ENCODE measurements at places on chromosomes 2 and 18.
A peak's percentile ranks its signal among the peaks of the same experiment; 100 is the strongest.

DNA sequence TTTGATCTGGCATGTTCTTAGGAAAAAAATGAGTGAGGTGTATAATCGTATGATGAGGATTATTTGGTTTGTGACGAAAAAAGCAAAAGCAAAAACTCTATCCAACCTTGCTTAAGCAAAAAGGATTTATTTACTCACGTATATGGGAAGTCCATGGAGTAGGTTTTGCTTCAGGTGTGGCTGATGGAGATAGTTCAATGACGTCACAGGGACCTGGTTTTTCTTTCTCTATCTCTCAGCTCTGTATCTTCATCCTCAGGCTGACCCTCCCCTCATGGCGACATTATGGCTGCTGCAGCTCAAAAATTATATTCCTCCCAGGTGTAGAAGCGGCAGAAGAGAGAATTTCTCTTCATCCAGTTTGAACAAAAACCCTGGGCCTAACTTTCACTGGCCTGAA lies 8.9 kb downstream of the TMSB10 start:
- DNase-seq: no peak

DNA sequence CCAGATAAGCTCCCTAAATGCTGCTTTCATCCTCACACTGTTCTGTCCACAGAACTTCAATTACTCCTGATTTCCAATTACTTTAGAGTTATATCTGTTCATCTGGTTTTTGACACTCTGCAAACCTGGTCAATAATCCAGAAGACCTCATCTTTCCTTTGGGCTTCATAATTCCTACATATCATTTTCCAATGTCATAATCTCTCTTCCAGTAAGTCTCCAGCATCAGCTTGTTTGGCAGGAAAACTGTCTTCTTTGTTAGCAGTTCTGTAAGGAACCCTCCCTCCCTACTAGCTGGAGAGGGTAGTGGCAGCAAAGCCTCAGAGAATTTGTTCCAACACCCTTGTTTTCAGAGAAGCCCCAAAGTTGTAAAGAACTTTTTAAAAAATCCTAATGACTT lies 11.9 kb upstream of the SLC14A1 start:
- DNase-seq: no peak

- DNase-seq: peak; percentile 56
These were observed 494 bp downstream of the ANKZF1 start for GRCh38 chr2:219230059-219230540.

GRCh38 chr2:233179848-233180366 lies 71.6 kb upstream of the ATG16L1 start:
- no peak for DNase-seq

- DNase-seq: no peak
These were observed 3.4 kb downstream of the LPIN1 start for GRCh38 chr2:11749646-11750349.

- no peak for DNase-seq
These were observed 28.4 kb downstream of the TMEM177 start for GRCh38 chr2:119707117-119708087.

DNA sequence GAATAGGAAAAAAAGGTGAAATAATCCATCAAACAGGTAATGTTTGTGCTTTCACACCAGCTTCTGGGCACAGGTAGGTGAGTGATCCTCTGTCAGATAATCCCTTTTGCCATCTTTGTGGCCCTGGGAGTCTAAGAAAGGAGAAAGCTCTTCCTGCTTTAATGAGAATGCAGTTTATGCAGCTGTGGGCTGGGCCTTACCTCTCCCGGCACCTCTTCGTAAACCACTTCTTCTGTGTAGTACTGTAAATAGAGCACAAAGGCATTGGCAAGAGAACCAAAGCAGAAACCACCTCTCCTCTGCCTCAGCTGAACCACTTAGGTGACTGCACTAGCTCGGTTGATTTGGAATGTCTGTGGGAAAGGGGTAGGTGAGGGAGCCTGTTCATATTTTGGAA lies 4.9 kb downstream of the NEB start:
- DNase-seq: no peak
